ENCODE measurements at places on chromosomes 5 and 9.

DNA sequence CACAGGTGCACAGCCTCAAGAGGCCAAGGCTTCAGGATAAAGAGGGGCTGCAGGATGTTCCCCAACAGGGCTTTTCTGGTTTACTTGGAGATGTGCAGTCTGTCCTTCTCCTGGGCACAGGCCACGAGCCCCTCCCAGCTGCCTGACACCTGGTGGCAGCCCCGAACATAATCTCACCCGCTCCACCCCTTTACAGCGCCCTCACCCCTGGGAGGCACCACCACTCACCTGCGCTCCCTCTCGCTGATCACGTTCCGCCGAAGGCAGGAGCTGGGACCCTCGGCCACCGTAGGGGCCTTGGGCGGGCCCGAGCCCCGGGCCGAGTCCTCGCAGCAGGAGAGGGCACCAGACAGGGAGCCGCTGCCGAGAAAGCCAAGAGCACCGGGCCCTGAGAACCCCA lies 514 bp downstream of the SOHLH1 start:
- no peak for DNase-seq

DNA sequence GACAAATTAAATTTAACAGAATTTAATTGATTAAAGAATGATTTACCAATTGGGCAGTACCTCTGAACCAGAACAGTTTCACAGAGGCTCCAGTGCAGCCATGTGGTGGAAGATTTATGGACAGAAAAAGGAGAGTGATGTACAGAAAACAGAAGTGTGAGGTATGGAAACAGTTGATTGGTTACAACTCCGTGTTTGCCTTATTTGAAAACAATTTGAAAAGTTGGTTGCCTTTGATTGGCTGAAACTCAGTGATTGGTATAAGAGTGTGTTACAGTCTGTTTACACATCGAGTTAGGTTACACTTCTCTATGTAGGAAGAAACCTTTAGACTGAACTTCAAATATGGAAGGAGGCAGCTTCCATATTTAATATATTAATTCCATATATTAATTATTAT lies 30.1 kb downstream of the KIAA1958 start:
- DNase-seq: no peak

DNA sequence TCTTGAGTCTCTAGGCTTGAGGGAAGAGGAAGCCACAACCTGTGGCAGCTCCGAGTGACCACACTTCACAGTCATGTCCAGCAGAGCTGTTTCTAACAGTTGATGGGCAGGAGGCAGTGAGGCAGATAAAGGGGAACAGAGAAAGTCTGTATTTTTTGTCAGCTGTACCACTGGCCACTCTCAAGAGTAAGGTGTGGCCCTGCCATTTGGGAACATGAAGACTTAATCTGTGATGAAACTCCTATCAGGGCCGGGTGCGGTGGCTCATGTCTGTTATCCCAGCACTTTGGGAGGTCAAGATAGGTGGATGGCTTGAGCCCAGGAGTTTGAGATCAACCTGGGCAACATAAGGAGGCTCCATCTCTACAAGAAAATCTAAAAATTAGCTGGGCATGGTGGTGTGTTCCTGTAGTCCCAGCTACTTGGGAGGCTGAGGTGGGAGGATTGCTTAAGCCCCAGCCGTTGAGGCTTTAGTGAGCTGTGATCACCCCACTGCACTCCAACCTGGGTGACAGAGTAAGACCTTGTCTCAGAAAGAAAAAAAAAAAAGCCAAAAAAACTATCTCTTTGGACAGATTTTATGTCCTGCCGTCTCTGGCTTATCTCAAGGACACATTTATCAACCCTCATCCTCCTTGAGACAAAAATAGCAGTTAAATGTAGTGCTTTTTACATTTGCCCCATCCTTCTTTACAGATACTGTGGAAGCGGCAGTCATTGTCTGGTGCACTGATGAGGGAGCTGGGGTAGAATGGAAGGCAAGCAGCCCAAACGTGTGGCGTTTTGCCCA lies 11.9 kb upstream of the COL15A1 start:
- DNase-seq: no peak

DNA sequence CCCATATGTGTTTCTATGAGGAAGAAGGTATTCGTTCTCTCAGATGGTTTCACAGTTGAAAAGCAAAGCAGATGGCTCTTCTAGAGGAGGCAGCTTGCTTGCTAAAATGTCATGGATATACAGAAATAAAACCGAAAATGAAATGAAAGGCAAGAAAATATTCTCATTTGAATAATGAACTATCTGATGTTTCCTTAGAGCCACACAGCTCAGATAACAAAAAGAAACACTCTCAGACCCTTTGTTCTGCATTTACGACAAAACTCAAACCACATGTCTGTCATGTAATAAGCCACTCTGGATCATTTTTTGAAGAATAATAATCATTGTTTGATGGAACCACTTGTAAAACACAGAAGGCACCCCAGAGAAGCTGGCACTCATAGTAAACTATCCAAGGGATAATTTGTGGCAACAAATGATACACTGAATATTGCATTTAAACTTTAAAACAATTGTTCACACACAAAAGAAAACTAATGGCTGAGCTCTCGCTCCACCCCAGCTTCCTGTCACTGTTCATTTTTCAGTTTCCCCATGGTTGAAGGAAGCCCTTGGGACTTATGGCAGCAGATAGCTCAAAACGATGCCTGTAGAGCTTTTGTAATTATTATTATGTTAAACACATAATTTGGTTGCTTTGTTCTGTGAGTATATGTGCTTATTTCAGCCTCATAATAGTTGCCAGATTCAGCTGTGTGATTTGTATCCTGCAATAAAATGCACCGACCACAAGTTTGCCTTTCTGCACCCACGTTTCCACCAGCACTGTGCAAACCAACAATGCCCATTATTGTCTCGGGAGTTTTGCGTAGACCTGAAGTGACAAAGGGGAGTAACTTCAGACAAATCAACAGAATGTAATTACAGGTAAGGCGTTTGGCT lies 256.0 kb downstream of the TMEM167A start:
- DNase-seq: no peak

DNA sequence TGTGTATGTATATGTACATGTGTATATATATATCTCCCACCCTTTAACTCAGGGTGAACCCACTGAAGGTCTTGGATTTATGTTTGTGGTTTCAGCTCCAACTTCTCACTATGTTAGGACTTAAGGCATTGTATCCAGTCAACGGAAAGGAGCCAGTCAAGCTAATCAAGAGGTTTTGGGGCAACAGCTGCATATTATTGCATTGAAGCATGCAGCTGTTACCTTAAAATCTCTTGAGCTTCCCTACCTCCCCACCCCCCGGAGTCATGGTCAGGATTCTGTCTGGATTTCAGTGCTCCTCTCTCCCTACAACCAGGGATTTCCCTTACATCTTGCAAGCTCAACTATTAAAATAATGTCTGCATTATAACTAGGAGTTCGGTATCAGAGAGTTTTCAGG lies 399.5 kb downstream of the SPOCK1 start:
- no peak for DNase-seq

DNA sequence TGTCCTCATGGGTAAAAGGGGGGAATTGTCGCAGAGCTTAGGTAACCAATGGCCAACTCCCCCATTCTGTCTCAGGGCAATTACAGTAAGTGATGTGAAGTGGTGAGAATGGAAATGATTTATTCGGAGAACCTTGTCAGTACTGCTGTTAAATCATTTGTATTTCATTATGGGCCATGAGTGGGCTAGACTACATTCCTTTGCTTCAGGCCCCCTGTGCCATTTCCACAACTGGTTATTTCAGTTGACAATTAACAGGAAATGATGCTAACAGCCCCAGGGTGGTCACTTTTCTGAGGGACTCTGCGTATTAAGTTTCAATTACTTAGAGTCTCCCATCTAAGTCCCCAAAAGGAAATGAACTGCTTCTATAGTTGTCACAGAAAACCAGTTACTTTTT lies 653.7 kb downstream of the CCDC171 start:
- DNase-seq: no peak

DNA sequence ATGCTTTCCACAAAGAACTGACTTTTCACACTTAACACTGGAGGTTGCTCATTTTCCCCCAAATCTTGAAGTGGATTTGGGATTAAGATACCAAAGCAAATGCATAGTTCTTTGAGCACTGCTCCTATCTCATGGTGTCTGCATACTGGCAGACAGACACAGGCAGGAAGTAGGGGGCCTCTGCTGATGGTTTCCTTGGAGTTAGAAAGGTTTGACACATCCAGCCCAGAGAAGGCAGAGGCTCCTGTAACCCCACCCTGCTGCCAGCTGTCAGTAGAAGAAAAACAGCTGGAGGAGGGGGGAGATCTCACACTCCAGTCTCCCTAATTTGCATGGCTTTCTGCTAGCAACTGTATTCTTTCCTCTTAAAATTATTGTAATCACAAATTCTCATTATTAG lies 44.1 kb downstream of the APTX start:
- DNase-seq: no peak

- DNase-seq: no peak
Observed at GRCh38 chr5:124527220-124527991, 219.0 kb downstream of the ZNF608 start.
